ENCODE measurements at places on chromosomes 12 and 14.

DNA sequence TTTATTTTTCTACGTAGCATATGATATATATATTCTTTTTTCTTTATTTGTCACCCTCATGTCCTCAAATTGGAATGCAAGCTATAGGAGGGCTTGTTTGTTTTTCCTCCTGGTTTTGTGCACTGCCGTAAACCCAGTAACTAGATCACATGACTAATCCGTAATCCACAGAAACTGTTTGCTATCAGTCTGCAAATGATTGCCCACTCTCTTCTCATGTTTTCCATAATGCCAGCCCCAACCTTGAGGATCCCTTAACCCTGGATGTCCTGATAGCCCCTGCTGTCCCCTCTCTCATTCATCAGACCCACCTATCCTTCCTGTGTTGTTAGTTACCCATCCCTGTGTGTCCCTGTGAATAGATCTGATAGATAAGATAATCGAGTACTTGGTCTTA, 94.0 kb downstream of the TSPAN9 start:
- no peak for DNase-seq

DNA sequence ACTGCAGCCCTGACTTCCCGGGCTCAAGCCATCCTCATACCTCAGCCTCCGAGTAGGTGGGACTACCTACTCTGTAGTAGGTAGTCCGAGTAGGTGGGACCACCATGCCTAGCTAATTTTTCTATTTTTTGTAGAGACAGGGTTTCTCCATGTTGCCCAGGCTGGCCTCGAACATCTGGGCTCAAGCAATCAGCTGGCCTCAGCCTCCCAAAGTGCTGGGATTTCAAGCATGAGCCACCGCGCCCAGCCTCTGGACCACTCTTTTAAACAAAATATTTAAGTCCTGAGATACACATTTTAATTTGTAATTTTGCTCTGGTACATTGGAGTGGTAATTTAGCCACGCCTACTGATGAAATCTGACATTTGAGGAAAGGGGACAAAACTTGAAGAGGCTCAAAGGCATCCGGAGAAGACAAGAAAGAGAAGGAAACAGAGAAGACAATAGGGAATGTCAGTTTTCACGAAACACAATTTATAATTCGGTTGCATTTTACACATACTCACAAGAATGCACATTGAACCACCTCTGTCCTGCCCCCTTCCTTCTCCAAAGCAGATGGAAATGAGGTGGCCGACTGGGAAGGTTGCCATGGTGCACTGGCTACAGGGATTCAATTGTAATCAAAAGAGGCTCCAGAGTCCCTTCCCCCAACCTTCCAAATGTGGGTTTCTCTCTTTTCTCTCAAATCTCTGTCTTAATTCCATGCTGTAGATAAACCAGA, 9.7 kb upstream of the TUBA1A start:
- DNase-seq: peak; percentile 31

- DNase-seq: no peak
These were observed 6.4 kb downstream of the STX2 start for GRCh38 chr12:130832561-130833209.

DNA sequence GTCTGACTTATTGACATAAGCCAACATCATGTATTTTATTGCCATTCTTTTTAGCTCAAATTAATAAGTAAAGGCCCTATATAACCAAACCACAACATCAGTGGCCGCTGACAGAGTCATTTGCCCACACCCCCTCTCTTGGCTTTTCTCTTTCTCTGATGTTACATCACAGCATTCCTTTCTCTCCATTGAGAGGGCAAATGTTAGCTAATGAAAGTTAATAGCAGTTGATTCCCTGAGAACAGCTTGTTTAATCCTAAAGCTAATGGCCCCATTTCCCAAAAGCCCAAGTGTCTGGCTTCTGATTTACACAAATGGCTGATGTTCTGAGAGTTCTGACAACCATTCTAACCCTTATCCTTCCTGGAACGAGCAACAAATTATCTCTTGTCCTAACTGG, 308.8 kb downstream of the SNAPC1 start:
- DNase-seq: no peak

DNA sequence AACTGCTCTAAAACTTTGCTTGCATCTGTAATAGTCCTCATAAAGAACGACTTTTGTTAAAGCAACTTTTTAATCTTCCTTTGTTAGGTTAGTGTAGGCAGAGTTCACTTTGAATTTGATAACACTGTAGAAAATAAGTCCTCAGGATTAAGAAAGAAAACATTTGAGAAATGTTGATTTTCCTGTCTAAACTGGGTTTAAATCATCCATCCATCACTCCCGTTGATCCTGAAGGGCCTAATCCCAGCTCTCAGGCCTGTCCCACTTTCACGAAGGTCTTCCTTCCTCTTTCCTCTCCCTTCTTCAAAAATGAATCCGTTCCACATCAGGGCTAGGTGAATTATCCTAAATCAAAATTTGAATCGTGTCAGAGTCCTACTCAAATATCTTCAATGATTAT, 36.9 kb downstream of the SLC2A14 start:
- DNase-seq: no peak

DNA sequence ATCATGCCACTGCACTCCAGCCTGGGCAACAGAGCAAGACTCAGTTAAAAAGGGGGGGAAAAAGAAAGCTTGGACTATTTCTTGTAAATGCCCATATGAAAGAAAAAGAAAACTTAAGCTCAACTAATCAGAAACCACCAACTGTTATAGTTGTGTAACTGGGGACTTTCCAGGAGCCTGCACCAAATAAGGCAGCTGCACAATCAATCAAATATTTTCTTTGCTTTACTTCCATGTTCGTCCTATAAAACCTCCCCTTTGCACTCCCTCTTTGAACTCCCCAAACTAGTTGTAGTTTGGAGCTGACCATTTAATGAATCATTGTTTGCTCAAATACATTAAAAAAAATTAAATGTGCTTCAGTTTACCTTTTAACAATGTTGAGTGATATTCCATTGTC, 54.9 kb downstream of the OTOGL start:
- DNase-seq: no peak

Measured in DMS 273 treated with DMSO at 0.1 percent for 48 hours (cell line).